ENCODE measurements at places on chromosomes 13 and 19.

DNA sequence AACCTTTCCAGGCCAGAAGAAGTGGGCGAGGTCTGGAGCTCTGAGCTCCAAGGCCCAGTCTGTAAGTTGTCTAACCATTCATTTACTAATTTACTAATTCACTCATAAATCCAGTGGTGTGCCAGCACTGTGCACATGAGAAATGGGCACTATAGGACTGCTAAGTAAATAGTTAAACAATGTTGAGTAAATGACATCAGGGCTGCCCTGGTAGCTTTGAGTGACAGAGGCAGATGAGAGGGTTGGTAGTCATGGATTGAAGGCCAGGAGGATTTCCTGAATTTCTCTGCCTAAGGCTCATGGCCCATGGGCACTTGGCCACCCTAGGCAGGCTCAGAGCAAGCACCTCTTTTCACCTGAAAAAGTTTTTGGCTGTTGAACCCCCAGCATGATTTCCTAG is 216.9 kb upstream of the RXFP2 start:
- no peak for DNase-seq

DNA sequence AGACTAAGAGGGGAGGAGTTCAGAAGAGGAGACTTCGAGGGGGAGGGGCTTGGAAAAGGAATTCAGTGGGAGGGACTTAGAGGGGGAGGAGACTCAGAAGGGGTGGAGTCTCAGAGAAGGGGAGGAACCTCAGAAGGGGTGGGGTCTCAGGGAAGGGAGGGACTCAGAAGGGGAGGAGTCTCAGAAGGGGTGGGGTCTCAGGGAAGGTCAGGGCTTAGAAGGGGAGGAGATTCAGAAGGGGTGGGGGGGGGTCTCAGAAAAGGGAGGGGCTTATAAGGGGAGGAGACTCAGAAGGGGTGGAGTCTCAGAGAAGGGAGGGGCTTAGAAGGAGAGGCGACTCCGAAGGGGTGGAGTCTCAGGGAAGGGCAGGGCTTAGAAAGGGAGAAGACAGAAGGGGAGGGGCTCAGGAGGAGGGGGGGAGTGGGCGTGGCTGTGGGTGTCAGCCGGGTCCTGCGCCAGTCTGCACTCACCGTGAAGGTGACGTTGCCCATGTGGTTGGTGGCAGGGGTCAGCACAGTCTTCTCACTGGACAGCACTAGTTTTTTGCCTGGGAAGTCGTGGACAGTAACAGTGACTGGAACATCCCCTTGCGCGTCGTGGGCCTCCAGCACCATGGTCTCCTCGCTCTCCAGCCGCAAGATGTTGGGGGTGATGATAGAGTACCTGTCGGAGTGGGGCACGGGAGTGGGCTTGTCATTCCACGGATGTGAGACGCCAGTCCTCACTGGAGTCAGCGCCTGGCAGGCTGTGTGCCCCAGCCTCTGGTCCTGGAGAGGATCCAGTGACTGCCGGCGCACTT is 1.5 kb downstream of the C3 start:
- DNase-seq: no peak

GRCh38 chr13:34357435-34358232 is 539.7 kb downstream of the RFC3 start:
- DNase-seq: peak; percentile 2

- DNase-seq: peak; percentile 25
Observed at GRCh38 chr13:94677799-94678198, 34.5 kb downstream of the SOX21 start.

- no peak for DNase-seq
Observed at GRCh38 chr13:40376296-40376849, 290.1 kb downstream of the FOXO1 start.

Data from NT2/D1 (cell line).